CD4-positive, alpha-beta memory T cell (primary cell): ENCODE measurements at places on chromosomes 7 and 10. TPM values are rescaled to one million over a fixed set of nuclear protein-coding genes. Genes with fewer than 3 reads are reported as not detected.

DNA sequence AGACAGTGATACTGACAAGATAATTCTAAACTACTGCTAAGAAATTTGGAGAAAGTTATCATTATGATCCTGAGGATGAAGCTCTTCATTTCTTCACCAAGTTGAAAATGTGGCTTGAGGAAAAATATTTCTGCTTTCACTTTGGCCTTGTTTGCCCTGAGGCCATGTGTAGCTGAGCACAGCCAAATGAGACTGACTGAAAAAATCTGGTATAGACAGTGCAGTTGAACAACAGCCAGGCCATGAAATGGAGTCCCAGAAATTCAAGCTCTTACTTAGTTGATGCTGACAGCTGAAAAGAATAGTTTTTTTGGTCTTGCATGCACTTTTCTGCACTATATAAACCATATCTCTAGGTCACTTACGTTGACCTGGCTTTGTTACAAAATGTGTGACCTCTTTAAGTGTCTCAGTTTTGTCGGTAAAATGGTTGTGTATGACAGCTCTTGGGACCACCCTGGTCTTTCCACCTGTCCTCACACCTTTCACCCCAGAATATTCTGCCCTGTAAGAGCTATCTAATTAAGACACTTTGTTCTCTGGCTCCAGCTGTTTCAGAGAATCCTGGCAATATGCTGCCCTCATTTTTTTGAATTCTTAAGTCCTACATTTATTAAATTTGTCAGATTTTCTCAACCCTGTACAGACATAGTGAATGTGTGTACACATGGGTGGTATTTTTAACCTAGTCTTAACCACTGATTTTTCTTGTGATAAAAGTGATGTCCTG, 91.3 kb downstream of the CD36 start:
- H3K27me3 ChIP-seq: no peaks in the 10 kb centered on the region
- DNase-seq: no peak
- no peaks in the 10 kb centered on the region for H3K36me3 ChIP-seq
- no peak overlapping the region for H3K4me3 ChIP-seq

DNA sequence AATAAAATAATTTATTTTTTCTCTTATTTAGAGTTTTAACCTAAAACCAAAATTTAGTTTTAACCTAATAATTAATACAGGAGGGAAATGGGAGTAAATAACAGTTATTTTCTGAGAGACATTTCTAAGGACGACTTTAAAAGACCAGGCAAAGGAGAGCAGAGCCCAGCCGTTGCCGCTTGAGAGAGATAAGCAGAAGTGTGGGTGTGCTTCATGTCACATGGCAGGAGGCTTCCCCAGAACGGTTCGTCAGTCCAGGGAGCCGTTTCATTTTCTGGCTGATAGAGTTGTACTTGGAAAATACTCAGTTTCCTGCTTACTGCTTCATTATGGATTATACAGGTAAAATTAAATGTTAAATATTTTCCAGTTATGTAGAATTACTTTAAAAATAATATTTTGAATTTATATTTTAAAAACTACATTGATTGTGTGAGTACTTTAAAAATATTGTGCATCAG, 61.4 kb downstream of the ST7 start:
- no peak for DNase-seq
- no peak overlapping the region for H3K27ac ChIP-seq
- H3K4me3 ChIP-seq: no peak overlapping the region
- H3K27me3 ChIP-seq: no peaks in the 10 kb centered on the region
- H3K36me3 ChIP-seq: no peaks in the 10 kb centered on the region

DNA sequence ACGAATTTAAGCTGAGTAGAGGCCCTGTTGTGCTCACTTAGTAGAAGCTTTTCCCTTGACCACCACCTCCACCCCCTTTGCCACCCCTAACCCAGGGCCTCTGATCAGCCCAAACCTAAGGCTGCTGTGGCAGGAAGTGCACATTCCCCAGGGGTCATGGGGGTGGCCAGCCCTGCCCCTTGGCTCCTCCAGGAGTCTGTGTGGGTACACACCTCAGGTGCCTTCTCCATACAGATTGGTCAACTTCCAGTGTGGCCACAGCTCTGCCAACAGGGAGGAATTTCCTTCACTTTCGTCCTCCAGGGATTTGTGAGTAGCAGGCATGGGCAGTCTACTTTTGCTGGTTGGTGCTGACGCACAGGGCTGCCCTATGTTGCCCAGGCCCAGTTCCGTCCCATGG, 249.9 kb upstream of the ZNF32 start:
- H3K27ac ChIP-seq: no peak overlapping the region
- no peaks in the 10 kb centered on the region for H3K27me3 ChIP-seq
- DNase-seq: no peak
- H3K4me3 ChIP-seq: no peak overlapping the region
- no peaks in the 10 kb centered on the region for H3K4me1 ChIP-seq
- no peaks in the 10 kb centered on the region for H3K36me3 ChIP-seq

GRCh38 chr7:27249724-27250556, 7.3 kb downstream of the EVX1 start:
- no peak overlapping the region for H3K4me3 ChIP-seq
- no peak overlapping the region for H3K27ac ChIP-seq
- peaks cover 56% of the 10 kb centered on the region for H3K27me3 ChIP-seq
- no peak for DNase-seq
- no peaks in the 10 kb centered on the region for H3K4me1 ChIP-seq

- no peak overlapping the region for H3K27ac ChIP-seq
- H3K4me1 ChIP-seq: no peaks in the 10 kb centered on the region
- no peak overlapping the region for H3K4me3 ChIP-seq
- H3K27me3 ChIP-seq: no peaks in the 10 kb centered on the region
These were observed 13.9 kb upstream of the OPTN start for GRCh38 chr10:13086056-13086455.

The ADAM8 gene
- 90.3 TPM for total RNA-seq

The MLXIPL gene
- not detected for total RNA-seq
